Effector CD4-positive, alpha-beta T cell (primary cell): ENCODE measurements at places on chromosomes 1 and 21.

- no peak for DNase-seq
Observed at GRCh38 chr1:82197606-82198005, 396.9 kb downstream of the ADGRL2 start.

- DNase-seq = no peak
Observed at GRCh38 chr1:150567341-150567716, 12.1 kb downstream of the MCL1 start.

- DNase-seq = no peak
Observed at GRCh38 chr1:217673387-217673786, 42.2 kb downstream of the SPATA17 start.

DNA sequence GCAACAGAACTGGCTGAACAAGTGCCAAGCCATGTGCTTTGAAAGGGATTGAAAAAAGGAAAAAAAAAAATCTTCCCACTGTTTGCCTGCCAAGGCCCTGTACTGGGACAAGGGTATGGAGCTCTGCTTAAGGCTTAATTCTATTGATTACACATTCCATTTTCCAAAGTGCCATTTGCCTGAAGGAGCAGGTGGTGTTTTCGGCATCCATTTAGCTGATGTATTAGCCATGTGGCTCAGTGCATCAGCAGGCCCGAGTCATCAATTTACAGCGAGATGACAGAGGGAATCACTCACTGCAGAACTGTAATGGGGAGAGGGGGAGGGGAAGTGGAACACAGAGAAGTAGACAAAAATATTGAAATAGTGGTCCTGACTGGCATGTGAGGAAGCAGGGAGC lies 144.2 kb upstream of the BEND5 start:
- no peak for DNase-seq

DNA sequence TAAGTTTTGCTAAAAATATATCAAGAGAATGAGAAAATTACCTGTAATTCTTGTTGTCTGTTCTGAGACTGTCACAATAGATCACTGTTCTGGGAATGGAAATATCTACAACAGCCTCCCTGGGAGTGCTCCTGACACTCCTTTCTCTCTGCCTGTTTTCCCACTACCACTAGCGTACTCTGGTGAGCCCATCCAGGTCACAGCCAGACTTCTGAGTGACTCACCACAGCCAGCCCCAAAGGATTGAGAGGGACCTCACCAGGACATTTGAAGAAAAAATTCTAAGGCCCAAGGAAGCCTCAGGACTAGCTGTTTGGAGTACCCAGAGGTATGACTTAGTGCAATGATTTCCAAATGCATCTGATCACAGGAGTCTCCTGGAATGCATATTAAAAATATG lies 39.0 kb upstream of the TADA1 start:
- DNase-seq = no peak

- no peak for DNase-seq
Observed at GRCh38 chr1:213908521-213908920, 79.3 kb upstream of the PROX1 start.

DNA sequence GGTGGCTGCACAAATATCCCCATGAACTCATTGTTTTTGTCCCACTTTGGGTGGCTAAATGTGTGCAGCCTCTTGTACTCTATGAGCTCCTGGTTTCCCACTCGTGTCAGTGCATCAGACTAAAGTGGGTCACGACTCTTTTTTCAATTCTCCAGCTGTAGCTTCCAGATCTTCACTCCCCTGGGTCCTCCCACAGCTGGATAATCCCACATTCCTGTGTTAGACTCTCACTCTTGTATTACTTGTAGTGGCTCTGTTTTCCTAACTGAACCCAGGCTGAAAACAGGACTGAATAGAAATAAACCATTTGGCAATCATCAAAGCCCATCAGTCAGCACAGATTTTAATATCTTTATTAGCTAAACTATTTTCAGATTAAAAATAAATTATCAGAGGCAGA lies 60.4 kb downstream of the UBE2U start:
- no peak for DNase-seq

DNA sequence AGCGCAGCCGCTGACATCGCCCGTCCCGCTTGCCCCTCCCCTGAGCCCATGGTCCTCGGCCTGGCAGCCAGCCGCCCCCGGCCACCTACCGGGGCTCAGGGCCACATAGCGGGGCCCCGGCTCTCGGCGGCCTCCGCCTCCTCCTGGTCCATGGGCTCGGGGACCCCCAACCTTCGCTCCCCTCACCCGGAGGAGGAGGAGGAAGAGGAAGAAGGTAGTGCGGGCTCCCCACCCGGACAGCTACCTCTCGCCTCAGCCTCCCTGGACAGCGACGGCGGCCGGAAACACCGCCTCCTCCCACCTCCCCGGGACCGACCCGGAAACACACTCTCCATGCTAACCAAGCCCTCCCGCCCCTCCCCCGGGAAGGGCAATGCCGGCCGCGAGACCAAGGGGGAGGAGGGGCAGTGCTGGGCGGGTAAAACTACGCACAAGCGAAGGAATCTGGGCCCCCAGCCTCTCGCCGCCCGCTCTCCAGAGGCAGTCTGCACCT lies at the start of gene KIAA0319L:
TSS of gene KIAA0319L (minus strand) at position 286 of the 493 bp plus-strand sequence. CDS start 2,912 bp downstream, outside the sequence.
- no peak for DNase-seq

DNA sequence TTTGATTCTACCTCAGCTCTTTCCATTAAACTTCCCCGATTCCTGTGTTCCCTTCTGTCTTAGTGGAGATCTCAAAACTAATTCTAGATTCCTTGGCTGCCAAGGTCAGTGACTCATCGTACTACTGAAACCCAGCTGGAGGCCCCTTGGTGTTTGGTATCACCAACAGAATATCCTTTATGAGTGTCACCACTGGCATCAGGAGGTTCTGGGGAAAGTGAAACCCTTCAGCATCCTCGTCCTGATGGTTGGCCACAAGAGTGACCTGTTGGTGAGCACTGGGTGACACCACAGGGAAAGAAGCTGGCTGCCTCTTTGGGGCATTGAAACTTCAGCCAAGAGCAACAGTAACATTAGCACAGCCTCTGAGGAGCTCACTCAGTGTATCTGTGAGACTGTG lies 9.6 kb downstream of the RAB42 start:
- no peak for DNase-seq

DNA sequence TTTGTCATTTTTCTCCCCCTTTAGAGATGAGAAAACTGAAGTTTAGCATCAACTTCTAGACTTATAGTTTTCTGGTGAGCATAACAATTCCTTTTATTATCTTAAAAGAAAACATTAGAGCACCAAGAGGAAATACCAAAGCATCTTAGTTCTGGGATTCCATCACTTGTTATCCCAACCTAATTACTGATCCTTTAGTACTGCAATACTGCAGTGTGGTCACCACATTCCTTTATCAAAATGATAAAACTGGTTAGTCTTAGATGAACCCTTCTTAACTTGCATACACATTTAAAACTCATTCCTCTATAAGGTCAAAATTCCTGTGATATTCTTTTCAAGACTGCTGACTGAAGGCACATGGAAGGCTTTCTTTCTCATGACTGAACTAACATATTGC lies 23.1 kb downstream of the SOD1 start:
- DNase-seq = no peak

DNA sequence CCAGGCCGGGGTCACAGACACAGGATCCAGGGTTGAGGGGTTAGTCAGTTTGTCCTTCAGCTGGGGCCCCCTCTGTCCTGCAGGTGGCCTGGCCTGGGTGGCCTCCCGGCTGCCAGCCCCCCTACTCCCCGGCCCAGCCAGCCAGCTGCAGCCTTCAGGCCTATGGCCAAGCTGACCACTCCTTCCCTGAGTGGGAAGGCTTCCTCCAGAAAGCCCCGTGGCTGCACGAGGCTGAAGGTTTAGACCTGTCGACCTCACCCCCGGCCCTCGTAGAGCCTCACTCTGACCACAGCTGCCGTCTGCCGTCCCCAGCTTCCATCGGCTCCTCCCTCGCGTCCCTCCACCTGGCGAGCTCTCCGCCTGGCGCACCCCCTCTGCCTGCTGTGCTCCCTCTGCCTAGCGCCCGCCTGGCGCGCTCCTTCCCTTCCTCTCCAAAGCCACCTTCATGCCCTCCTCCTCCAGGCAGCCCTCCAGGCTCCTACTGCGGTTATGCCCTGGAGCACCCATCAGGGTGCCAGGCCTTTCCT lies 9.6 kb downstream of the TTLL10 start:
- DNase-seq = peak; percentile 1

DNA sequence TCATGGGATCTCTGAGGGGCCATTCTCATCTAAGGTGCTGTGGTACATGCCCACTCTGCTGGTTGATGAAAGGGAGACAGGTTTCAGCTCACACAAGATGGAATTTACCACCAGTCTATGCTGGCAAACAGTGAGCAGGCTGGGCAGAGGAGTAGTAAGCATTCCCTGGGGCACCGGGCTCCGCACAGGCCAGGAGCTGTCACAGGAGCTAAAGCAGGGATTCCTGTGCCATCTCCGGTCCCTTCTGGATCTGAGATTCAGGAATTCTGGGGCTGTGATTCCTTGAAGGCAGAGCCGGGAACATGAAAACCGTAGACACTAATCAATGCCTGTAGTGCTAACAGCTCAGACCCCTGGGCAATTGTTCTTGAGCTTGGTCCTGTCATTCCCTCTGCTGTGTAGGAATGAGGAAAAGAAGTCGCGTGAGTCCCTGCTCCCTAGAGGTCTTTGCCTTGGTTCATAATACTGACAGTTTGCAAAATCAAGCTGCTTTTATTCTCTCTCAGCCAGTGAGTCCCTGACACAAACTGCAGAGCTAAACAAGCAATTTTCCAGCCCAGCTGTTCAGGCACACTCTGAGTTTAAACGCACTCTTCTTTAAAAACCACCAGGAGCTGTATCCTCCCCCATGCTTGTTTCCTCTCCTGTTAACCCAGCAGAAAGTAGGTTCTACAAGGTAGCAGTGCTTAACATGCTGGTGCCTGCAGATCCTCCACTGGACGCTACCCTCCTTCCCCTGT lies 52.5 kb downstream of the MDM4 start:
- DNase-seq = no peak

- DNase-seq = no peak
Observed at GRCh38 chr1:186420311-186420710, 40.6 kb downstream of the PDC start.

DNA sequence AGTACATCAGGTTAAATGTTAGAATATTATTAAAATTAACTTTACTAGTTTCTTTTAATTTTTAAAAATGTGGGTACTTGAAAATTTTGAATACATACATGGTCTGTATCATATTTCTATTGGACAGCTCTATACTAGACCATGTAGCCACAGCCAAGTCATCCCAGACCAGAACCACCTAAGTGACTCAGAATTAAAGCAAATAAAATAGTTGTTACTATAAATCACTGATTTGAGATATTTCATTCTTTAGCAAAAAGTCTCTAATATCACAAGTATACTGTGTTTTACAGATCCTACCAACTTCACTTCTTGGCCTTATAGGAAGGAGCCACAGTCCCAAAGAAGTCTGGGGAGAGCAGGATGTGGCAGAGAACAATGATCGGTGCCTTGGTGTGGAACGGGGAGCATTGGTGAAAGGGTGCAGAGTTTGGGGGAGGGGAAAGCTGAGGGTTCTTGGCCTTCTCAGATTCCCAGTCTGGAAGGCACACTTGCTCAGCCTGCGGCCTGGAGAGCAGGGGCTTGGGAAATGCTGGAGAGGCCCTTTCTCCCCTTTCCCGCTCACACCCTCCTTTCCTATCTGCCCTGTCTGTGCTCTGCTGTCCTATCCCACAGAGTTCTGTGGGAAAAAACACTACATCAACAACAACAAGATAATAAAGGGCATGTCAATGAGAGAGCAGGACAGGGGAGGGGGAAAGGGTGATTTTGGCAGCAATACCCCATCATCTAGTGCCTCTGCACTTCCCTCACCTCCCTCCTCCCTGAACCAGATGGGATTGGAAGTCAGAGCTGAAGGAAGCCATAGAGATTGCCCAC lies 122.1 kb downstream of the NGF start:
- DNase-seq = no peak

- peak; percentile 49 for DNase-seq
Observed at GRCh38 chr1:175208773-175209492, 16.4 kb upstream of the KIAA0040 start.

GRCh38 chr1:152412756-152413155 lies 1.3 kb downstream of the CRNN start:
- DNase-seq = no peak

GRCh38 chr1:79052829-79053449 lies 46.4 kb upstream of the ADGRL4 start:
- no peak for DNase-seq

GRCh38 chr1:15948595-15949452 lies 27.1 kb downstream of the ZBTB17 start:
- DNase-seq = no peak

- no peak for DNase-seq
Observed at GRCh38 chr1:14438127-14438769, 160.2 kb upstream of the KAZN start.

DNA sequence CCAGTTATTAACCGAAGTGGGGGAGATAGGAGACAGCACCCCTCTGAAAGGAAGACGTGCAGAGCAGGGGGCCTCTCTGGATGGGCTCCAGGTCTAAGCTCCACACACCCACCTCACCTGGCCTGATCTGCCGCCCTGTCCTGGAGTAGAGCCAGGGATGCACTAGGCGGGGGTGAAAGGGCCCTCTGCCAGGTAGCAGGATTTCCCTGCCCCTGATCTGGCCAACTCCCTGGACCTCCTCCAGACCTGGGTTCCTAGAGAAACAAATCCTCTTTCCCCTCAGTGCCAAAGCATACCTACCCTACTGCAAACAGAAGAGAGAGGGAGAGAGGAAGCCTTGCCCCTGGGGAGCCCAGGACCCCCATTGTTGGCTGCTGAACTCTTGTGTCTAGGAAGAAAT lies 2.0 kb downstream of the CRABP2 start:
- DNase-seq = no peak
